Right renal pelvis (tissue), 4 donors: ENCODE measurements at places on chromosomes 5 and 9. TPM values are rescaled to one million over a fixed set of nuclear protein-coding genes. Genes with fewer than 3 reads are reported as not detected.
A peak's percentile ranks its signal among the peaks of the same experiment; 100 is the strongest.

GRCh38 chr5:32170303-32171151 is 3.6 kb downstream of the GOLPH3 start:
- no peak for DNase-seq

DNA sequence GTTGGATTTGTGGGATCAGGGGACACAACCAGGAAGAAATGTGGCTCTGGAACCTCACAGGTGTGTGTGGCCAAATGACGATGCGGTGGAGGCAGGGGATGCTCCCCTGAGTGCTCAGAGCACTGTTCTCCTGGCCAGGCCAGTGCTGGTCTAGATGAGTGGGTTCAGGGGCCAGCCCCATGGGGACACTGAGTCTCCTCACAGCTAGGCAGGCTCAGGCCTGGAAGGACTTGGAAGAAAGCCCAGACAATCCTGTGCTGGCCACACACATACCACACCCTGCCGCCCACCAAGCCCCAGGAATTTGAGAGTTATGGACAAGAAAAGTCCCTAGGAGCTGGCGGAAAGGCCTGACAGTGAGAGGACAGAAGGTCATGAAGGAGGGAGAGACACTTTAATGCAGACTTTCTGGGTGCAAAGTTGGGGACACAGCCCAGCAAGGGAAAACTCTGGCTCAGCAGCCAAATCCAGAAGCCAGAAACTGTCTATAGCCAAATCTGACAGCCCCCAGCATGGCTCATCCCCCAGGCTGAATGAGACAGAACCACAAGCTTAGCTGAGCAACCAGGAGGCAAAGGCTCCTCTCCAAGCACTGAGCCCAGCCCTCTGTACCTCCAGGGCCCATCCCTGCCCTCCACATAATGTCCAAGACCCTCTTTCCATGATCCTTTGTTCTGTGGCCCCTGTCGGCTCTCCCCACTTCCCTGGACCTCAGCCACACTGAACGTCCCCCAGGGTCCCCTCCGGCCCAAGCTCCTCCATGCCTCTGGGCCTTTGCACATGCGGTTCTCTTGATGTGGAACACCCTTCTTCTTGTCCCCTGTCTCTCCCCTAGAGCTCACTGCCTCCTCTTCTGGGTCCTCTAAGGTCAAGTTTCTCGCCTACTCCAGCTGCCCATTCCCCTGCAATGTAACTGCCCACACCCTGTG is 22.4 kb downstream of the LHX6 start:
- no peak for DNase-seq

- DNase-seq = no peak
Observed at GRCh38 chr9:130407916-130408663, 36.7 kb upstream of the ASS1 start.

GRCh38 chr5:89047571-89047970 is 164.6 kb upstream of the MEF2C start:
- no peak for DNase-seq

DNA sequence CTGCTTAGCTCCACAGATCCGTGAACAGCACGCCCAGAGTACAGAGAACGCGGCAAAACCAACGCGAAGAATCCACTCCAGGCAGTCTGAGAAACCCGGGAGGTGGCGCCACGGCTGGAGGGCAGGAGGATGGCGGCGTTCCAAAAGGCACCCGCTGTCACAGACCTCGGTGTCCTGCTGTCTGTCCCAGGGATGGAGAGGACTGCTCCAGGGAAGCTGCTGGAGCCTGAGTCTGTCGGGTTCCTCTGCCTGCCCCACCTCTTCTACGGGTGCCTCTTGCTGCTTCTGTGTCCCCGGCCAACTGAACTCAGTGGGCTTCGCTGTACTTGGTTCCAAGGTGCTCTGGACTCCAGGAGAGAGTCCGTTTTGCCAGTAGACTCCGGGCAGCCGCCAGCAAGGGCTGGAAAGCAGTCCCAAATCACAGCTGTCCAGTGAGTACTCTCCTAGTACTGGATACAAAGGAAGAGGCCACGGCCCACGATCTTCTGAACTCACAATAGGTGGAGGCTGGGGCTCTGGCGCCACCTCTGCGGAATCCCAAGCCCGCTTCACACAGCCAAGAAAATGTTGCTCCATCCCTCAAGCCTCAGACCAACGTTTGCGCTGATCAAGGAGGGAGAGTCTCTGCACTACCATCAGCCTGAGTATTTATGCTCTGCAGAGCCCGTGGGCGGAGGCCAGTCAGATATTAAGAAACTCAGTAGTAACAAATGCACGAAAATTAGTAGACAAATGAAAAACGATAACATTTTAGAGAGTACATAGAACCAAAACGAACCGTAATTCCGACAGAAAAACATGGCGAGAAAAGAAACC is 440 bp downstream of the ANXA2R start:
- DNase-seq = no peak

- no peak for DNase-seq
Observed at GRCh38 chr5:125559296-125559695, 812.9 kb upstream of the ZNF608 start.

DNA sequence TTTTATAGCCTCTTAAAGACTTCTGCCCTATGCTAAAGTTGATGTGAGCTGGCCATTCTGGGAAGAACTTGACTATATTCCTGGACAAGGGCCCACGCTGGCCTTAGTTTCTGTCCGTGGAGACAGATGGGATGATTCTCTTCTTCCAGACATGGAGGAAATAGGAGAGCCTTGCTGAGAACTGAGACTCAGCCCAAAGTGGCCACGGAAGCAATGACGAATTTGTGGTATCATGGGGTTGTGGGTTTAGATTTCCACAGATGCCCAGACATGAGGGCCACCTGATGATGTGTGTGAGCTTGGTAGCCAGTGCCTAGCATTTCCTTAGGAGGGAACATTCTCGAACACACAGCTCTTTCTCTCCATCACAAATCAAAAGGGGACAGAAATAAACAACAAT is 309.1 kb downstream of the NSG2 start:
- no peak for DNase-seq

DNA sequence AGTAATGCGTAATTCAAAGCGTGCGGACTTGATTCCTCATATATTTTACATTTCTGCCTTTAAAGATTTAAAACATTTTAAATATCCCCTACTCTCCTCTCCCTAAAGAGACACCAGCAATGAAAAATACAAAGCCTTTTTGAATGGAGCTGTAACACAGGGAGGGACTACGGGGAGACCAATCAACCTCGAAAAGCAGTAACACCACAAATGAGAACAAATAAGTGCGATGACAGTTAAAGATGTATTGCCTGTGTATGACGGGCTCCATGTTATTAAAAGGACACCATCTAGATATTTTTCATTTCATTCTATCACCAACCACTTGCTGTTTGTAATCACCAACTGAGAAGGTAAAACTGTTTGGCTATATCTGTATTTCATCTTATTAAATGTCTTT is 230.3 kb upstream of the TBCA start:
- no peak for DNase-seq

DNA sequence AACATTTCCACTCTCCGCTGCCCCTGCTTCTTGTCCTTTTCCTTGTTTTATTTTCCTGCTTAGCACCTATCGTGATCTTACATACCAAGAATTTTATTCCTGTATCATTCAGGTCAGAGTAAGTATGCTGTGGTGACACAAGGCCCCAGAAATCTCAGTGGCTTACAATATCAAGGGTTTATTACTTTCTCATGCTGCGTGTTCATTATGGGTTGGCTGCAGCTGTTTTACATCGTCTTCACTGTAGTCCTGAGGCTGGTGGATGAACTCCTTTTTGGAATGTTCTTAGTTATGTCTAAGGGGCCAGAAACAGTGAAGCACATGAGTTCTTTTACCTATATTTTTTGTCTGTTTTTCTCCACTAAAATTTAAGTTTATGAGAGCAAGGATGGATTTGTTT is 51.2 kb downstream of the FCHO2 start:
- DNase-seq = no peak

DNA sequence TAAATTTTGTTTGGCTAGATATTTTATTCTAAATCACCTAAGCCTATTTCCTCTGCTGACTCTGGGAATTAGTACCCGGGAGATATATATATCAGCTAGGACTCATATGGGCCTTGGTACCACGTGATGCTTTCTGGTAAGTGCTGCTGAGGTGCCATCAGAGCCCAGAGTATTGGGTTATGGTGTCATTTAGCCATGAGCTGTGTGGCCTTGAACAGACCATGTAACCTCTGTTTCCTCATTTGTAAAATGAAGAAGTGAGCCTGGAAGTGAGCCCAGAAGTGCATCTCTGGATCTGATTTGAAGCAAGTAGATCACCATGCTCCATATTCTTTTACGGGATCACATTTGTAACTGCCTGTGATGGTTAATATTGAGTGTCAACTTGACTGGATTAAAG is 126.1 kb downstream of the GPBP1 start:
- DNase-seq = no peak

DNA sequence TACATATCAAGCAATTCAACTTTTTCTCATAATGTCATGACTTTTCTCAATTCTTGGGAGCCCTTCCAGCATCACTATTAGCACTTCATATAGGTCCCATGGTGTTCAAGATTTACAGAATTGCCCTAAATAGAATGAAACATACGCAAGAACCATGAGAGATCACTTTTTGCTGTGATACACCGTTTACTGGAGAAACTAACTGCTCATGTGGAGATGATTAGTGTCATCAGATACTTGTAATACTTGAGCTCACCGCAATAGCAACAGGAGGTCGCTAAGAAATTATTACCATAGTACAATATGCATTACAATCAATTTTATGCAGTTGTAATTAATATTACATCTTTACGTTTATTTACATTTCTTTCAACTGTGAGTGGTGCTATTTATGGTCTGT is 4.8 kb upstream of the PCSK5 start:
- DNase-seq = no peak

GRCh38 chr5:180591311-180591887 is at the start of gene SCGB3A1:
Gene SCGB3A1 (minus strand): TSS chr5:180591499. CDS start chr5:180591462, 37 bp downstream.
- DNase-seq = no peak

DNA sequence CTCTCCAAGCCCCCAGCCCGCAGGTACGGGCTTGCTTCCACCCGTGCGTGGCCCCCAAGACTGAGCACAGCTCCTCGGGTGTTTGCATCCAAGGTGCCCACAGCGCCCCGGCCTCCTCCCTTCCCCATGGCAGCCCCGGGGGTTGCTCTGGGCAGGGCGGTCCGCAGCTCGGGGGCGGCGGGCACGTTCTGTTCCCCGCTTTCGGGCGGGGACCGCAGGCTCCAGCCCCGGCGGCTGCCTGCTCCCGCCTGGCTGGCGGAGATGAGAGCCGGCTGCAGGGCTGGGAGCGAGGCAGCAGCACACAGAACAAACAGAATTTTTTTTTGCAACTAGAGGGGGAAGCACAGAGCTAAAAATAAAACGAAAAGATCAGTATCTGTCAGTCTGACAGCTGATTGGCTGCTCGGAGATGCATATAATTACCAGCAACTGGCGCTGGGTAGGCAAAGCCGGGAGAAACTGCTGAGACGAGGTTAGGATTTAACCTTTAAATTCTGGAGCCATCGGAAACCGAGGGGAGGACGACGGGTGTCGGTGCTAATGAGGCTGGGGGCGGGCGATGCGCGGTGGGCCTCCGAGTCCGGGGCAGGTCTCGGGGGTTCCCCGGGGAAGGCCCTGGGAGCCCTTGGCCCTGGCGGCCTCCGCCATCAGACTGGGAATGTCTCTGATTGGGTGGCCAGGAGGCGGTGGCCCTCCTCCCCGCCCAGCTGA is 142.7 kb upstream of the IER5L start:
- DNase-seq = peak; percentile 74

- DNase-seq = no peak
Observed at GRCh38 chr5:145619806-145620310, 215.3 kb downstream of the PRELID2 start.

DNA sequence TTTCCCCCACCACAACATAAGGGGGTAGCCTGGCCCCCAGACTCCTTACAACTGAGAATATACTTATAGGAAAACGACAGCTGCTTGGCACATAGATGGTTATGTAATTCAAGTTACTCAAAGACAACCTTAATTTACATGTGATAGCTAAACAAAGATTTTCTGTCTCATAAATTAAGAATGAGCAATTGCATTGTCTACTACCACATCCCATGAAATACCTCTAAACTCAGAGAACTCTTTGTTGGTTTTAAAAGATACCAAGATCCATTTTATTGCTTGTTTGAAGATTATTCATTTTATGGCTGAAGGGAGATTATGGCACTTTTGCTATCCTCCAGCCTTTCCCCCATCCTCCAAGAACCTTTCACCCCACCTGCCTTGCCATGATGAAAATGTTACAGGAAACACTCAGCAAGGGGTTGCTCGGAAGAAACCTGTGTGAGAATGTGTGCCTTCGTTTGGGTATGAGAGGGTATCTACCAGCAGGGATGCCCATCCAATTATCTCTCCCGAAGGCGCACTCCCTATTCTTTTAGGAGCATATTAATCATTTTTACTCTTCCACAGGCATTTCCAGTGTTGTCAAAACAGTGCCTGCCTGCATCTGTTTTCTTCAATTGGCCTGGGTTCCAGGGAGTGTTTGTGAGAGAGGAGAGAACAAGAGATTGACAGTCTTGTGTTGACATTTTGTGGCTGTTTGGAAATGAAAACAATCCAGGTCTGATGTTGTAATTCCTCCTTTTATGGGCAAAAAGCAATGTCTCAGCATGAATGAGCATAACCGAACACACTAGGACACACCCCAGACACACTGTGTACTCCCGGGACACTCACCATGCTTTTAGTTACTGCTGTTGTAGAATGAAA is 208.0 kb upstream of the ANKRD55 start:
- DNase-seq = no peak

DNA sequence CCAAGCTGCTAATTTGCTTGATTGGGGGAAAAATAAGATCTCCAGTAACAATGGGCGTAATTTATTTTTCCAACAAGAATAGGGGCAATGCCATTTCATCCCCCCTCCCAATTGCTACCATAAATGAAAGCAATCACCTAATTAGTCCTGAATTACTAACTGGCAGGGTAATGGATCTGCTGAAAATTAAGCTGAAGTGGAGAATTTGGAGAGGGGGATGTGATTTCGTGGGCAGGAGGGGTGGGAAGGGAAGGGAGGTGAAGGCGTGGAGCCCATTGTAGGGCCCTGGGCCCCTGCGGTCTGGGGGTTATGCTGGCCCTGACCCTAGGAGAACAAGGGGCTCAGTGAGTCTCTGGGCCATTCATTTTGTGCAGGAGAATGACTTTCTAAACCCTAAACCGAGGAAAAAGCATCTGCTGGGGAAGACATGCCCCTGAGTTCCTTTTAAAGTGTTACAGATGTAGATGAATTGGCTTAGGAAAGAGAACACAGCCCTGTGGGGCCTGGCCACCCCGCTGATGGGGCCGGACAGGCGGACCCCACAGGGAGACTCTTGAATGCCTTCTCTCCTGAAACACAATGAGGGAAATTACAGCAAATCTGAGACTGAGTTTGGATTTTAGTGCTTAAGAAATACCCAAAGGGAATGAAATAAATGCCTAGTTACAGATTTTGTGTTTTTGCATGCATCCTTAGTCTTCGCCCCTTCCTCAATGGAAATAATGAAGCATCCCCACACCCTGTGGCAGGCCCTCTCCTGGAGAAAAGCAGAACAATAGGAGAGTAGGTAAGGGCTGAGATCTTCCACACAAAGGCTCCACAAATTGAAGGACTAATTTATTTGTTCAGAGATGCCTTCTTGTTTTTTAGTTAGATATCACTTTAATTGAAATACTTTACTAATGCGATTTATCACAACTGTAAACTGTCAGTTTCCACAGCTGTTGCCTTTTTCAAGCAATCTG is 143.2 kb downstream of the PSAT1 start:
- DNase-seq = no peak

GRCh38 chr5:55338810-55339243 is 31.0 kb downstream of the MTREX start:
- DNase-seq = no peak

Gene ACOT12
- 0.91 TPM for polyA plus RNA-seq

Gene HK3
- polyA plus RNA-seq = 0.42 TPM

Gene DRD1
- not detected for polyA plus RNA-seq

Gene LEAP2
- 3.2 TPM for polyA plus RNA-seq

Gene LCN15
- polyA plus RNA-seq = not detected
